Naive thymus-derived CD8-positive, alpha-beta T cell (primary cell): ENCODE measurements at places on chromosomes 1 and 21. TPM values are rescaled to one million over a fixed set of nuclear protein-coding genes. Genes with fewer than 3 reads are reported as not detected.

DNA sequence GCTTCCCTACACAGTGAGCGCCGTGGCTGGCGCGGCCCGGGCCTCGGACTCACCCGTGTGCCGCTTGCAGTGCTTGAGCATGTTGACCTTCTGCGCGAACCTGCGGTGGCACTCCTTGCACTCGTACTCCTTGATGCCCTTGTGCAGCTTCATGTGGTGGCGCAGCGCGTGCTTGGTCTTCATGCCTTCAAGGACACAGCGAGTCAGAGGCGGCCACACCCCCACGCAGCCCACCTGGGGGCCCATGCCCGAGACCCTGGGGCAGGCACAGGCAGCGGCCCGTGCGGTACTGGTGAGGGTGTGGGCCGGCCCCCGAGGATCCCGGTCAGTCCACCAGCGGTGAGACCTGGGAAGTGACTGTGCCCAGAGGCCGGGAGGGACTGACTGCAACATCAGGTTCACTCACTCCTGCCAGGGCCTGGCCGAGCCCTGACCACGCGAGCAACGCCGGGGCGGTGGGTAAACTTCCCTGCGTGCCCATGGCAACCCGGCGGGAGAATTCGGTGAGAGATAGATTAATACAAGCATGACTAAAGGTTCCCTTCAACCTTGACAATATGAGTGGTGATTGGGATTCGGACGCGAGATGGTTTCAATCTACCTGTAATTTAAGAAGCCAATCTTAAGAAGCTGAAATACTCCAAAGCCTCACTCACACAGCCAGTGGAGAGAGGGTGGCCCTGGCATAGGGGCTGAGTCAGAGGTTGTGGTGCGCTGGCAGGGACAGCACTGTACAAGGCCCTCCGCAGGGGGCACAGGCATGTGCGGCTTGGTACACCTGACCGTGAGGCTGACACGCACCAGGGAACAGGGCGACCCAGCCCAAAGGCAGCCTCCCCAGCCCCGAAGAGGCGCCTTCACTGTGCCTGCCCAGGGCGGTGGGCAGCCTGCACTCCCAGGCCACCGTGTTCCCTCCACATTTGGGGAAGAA is 49.1 kb upstream of the RIPK4 start:
- no peak for DNase-seq
- H3K27me3 ChIP-seq, result no peaks in the 10 kb centered on the region
- H3K36me3 ChIP-seq, result peaks cover 32% of the 10 kb centered on the region

DNA sequence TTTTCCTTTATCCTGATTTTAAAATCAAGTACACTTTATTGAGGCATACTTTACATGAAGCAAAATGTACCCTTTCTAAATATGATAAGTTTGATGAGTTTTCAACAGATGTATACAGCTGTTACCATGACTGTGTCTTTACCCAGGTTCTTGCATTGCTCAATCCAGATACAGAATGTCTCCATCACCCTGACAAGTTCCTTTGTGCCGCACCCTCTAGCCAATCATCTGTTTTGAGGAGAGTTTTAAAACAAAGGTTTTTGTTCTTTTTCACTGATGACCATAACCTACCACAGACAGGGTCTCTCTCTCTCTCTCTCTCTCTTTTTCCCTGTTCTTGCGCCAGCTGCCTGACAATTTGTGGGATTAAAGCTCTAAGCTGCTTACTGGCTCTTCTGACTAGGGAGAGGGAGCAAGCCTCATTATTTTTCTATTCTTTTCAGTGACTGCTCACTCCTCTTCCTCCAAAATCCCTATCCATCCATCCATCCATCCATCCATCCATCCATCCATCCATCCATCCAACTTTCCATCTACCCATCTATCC is 1.2 kb upstream of the KCNE1 start:
- DNase-seq, result no peak
- no peak overlapping the region for H3K4me3 ChIP-seq
- H3K4me1 ChIP-seq, result no peaks in the 10 kb centered on the region
- H3K36me3 ChIP-seq, result peaks cover 4% of the 10 kb centered on the region
- no peak overlapping the region for H3K27ac ChIP-seq
- H3K27me3 ChIP-seq, result no peaks in the 10 kb centered on the region

DNA sequence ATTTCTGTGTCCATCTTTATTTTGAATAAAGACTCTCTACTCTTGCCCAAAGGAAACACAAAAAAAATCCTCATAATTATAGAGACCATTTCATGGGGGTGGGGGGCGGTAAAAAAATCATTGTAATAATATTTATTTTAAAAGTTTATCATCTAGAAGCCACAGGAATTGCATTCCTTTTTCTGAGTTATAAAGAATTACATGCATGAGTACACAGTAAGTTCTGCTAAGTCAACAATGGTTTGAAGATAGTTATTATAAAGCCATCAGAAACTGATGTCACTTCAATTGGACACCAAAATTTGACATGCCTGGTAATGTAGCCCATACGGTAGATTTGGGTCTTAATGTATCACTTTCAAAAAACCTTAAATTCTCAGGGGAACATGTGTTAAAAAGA is 478.1 kb upstream of the NR5A2 start:
- no peak for DNase-seq
- H3K27ac ChIP-seq, result no peak overlapping the region
- H3K36me3 ChIP-seq, result no peaks in the 10 kb centered on the region
- H3K4me3 ChIP-seq, result no peak overlapping the region
- H3K27me3 ChIP-seq, result peaks cover 7% of the 10 kb centered on the region
- H3K4me1 ChIP-seq, result no peaks in the 10 kb centered on the region

HUNK gene
- 0.74 TPM for total RNA-seq

RNU1-4 gene
- 3,449 TPM for total RNA-seq
